ENCODE measurements at places on chromosomes 7 and 10. TPM values are rescaled to one million over a fixed set of nuclear protein-coding genes. Genes with fewer than 3 reads are reported as not detected.

DNA sequence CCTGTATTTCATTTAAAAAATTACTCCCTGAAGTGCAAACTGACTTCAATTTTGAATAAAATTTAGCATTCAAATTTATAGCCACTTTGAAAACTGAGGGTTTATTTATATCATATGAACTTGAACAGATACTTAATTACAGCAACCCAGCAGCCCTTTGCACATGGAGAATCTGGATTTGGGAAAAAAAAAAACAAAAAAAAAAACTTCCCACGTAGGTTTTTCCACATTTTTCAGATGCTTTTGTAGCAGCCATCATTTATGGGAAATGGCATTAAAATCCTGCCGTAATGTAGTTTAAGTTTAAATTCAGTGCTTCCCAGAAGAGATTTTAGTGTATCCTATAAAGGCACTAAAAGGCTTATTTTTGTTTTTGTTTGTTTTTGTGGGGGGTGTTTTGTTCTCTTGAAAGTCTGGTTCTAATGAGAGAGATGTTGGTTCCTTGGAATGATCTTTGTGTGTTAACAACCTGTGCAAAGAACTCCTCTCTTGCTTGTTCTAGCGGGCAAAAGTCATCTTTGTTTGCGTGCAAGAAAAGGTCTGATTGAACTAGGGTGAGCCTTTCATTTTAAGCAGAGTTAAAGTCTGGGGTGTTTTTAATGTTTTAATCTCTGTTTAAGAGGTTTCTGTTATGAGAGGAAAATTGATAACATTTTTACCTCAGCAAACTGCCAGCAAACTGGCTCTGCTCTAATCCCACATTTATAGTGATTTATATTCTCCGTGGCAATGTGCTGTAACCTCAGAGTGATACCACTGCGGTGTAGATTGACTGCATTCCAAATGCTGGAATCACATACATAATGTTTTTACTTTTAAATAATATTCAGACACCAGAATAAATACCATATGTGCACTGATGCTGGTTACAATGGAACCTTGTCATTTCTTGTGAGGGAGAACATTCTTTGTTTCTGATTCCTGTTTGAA, 105.5 kb downstream of the WNT2 start:
- DNase-seq, result no peak

DNA sequence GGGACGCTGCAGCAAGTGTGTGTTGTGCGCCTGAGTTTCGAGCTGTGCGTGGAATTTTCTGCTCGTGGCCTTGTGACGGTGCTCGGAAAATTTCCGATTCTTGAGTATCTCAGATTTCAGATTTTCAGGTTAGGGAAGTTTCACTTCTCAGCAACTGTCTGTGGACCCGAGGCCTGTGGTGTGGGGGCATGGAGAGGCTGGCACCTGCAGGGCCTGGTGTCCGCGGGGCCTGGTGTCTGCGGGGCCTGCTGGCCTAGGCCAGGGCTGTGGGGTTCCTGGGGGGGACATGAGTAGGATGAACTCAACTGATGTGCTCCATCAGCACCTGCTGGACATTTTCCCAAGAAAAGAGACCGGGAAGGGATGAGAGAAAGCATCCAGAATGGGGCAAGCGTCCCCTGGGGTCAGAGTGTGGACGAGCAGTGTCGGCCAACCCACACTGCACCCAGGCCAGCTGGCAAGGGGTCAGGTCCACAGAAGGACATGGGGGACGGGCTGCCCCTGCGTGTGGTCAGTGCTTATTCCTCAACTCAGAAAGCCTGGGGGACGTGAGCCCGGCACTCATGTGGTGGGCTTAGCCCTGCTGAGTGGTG, 31.3 kb upstream of the SHH start:
- DNase-seq, result no peak

DNA sequence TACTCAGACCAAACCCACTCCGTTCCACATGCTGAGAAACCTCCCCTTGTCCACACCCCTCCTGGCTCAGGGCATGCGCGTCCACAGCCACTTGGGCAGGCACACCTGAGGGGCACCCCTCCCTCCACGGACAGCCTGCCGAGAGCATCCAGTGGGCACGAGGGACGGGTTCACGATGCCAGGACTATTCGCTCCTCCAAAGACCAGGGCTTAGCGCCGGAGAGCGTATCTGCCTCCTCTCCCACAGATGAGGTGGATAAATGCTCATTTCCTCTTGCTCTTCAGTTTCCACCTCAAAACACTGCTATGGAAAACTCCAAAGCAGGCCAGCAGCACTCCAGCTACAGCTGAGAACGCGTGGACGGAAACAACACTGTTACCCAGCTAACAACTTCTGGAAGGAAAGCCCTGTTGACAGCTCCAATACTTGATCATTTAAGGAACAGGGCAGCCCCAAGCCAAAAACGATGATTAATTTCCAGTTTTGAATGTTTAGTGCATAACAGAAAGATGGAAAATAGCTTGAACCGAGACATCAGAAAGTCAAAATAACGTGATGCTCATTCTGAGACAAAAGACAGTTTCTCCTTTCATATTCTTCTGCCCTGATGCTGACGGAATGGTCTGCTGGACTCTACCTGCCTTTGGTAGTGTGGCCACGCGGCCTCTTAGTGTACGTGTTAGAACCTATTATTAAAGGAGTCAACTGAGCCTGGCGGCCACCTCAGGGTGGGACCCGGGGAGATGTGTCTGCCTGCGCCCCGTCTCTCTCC, 204.7 kb downstream of the DNAJB6 start:
- no peak for DNase-seq

- no peak for DNase-seq
Measured at GRCh38 chr7:104231054-104232046, 23.5 kb upstream of the ORC5 start.

Gene CDHR3
- total RNA-seq, result 4.0 TPM
